ENCODE measurements at places on chromosomes 16 and 17.
A peak's percentile ranks its signal among the peaks of the same experiment; 100 is the strongest.

DNA sequence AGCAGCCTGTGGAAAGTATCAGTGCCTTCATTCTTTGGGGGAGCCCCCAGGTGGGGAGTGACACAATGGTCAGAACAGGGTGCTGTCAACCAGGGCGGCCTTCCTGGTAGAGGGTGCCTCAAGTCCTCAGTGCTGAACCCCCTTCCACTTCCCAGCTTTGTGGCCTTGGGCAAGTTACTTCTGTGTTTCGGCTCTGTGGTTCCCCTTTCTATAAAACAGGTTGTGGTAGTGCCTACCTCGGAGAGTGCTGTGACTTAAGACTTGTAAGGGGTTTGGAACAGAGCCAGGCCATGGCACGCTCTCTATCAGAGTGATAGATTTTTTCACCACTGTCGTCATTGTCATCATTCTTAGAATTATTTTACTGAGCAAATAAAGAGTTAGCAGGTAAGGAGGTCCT is 141.1 kb downstream of the CCDC182 start:
- no peak for DNase-seq

DNA sequence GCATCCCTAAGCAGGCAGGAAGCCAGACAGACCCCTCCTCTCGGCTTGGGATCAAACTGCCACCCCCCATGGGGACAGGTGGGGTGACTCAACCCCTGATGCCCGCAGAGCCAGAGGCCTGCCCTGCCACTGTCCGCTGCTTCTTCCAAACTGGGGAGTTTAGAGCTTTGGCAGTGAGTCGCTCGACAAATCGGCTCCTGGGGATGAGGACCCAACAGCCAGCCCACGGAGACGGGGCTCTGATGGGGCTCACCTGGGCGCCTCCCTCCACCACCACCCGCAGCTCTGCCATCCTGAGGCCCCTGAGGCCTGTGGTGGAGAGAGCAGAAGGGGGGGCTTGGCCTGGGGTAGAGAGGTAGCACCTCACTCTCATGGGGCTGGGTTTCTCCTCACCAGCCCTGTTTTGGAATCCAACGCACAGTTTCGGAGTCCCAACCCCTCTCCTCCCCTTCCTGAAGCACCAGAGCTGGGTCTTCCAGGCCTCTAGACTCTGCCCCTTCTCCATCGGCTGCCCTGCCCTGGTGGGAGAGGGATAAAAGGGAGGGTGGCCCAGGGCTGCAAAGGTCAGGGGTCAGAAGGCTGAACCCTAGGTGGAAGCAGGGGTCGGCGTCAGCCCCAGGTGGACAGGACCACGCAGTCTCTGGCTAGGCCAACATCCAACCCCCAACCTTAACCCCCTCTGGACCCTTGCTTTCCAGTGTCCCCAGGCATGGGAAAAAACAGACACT is 5.8 kb downstream of the PRSS22 start:
- no peak for DNase-seq

DNA sequence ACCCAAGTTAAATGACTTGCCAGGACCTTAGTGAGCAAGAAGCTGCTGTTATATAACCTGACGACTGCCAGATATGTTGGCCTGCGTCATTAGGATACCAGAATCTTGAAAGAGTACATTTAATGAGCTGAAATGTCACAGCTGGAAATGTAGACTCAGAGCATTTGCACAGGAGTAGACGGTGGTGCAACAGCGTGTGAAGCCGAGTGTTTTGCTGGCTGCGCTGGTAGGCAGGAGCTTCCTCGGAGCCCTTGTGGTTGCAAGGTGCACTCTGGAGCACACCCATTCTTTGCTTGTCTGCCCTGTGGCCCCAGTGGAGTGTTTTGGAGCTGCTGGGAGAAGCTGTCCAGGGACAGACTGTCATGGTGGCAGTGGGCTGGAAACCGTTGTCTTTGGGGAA is 79.3 kb downstream of the BANP start:
- no peak for DNase-seq

DNA sequence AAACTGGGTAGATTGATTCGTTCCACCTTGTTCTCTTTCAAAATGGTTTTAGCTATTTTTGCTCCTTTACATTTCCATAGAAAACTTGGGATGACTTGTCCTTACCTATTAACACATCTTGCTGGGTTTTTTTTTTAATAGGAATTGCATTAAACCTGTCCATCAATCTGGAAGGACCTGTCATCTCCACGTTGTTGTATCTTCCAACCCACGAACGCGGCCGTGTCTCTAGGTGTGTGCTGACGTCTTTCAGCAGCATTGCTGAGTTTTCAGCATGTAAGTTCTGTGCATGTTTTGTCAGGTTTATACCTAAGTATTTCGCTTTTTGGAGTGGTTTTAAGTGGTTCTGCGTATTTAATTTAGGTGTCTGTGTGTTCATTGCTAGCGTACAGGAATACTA is 60.4 kb upstream of the GNG13 start:
- no peak for DNase-seq

DNA sequence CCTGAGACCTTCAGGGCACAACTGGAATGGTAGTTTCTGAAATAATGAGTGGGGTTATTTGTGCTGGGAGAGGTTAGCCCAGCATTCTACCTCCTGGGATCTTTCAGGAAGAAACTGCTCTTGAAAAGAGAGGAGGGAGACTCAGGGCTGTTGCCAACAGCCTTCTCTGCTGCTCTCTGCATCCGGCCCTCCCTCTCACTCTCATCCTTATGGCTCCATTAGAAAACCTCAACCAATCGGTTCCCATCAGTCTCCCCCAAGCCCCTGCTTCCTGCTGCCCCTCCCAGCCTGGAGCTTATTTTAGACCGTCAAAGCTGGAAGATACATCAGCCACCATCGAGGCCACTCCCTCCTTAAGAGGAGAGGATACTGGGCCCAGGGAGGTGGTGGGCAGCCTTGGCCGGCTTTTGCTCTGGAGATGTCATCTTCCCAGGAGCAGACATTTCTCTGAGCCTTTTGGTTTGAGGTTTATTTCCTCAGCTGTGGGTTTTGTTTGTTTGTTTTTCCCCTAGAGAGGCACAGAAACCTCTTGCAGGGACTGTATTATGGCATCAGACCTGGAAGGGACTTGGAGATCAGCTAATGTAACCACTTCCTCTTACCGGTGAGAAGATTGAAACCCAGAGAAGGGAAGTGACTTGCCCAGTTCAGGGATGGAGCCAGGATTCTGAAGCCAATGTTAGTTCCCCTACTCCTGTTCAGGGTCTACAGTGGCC is 2.7 kb downstream of the MPRIP start:
- peak; percentile 73 for DNase-seq

DNA sequence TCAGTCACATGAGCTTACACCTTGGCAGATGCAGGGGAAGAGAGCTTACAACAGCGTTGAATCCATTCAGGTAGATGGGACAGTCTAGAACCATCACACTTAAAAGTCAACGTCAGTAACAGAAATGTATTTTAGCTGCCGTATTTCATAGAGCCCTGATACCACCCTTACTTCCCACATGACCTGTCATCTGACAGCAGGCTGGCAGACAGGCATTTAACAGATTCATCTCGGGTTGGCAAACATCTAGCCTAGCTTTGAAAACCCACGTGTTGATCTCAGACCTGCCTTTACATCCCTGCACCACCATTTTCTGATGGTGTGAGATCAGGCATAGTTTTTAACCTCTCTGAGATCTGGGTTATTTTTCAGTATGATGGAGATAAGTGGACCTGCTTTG is 177.9 kb upstream of the HSBP1 start:
- DNase-seq = no peak

GRCh38 chr17:7183433-7184090 is 4.4 kb upstream of the ASGR1 start:
- DNase-seq = no peak

DNA sequence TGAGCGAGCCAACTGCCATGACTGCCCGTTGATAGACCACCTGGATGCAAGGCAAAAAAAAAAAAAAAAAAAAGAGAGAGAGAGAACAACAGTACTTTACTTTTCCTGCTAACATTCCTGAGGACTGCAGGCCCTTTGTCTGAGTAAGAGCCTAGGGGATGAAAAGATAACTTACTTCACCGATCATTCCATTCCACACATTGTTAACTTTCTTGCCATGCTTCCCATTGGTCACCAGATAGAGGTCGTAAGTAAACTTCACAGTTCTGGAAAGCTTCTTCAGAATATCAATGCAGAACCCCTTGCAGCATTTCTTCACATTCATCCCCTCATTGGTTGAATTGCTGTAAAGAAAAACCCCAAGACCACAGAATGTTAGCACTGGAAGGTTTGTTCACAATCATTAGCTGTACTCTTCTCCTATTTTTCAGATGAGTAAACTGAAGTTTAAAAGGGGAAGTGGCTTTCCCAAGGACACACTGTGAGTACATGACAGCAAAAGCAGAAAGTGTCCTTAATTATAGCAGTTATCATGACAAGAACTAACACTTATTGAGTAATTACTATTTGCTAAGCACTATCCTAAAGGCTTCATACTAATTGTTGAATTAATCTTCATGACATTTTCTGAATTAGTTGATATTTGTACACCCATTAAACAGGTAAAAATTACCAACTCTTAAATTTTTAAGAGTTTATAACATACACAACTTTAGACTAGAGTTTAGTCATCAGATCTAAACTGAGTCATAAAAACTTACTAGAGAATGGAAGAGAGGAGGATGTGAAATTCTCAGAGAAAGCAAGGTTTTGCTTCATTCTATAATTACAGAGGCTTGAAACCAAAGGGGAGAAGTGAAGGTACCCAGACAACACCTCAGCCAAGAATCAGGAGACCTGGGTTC is 341.2 kb downstream of the GRIN2A start:
- DNase-seq = no peak

DNA sequence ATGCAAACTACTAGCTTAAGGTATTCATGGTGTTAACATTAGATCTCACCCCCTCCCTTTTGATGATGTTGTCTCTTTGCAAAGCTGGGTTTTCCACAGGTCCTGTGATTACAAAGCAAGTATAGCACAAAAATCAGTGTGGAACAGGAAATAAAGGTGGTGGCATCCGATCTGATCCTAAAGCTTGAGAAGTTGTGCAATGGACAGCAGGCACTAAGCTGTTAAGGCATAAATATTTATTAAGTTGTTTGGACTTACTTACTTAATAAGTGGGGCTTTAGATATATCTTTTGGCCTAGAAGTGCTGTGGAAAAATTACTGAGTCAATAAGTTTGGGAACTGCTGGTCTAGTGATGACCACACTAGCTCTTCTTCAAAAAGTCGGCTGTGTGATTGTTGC is 5.0 kb downstream of the GLP2R start:
- DNase-seq = no peak

GRCh38 chr16:88533381-88533917 is 36.8 kb upstream of the ZC3H18 start:
- DNase-seq = peak; percentile 73

DNA sequence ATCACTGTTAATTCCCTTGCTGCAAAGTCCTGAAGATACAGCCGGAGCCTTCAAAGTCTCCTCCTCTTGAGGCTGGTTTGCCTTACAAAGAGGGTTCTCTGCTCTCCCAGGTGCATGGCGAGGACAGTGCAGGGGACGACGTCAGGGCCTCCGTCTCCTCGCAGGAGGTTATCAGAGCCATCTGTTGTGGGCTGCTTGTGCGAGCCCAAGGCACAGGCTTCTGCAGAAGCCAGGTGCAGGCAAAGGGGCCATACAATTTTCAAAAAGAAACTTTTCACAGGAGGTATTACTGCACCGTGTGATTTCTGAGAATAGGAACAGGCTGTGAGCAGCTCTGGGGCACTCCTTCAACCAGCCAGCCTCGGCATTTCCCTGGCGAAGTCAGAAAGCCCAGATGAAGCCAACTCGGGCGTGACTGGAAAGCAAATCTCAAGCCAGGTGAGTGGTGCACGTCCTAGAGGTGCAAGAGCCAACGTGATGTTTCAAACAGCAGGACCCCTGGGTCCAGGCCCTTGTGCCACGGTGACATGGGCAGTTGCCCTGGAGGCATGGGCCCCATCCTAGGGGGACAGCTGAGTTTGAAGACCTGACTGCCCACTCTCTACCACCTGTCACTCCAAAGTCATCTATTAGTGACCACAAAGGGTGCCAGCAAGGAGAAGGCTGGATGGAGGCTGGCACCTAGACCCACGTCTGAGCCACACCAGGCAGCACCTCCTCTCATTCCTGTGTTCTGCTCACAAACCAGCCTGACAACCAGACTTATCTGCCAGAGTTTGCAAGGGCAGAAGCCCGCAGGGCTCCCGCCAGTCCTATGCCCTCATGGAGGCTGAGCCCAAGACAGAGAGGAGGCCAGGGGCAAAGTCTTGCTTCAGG is 68.6 kb downstream of the SMPD3 start:
- no peak for DNase-seq

GRCh38 chr17:72110231-72110941 is 10.4 kb upstream of the SOX9 start:
- no peak for DNase-seq

DNA sequence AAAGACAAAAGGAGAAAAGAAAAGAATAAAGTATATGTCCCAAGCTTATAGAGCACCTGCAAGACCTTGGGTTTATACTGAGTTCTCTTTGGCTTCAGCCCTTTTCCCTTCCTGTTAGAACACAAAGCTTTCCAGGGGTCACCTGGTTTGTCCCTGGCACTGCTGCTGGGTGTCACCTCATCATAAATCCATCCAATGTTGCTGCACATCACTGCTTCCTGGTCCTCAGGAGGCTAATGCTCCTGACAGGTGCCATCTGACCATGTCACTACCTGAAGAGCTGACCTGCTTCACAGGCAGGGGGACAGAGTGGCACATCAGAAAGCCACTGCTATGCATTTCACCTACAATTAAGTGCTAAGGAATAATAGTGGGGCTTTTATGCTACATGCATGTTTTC is 164.6 kb upstream of the ELAC2 start:
- DNase-seq = no peak

DNA sequence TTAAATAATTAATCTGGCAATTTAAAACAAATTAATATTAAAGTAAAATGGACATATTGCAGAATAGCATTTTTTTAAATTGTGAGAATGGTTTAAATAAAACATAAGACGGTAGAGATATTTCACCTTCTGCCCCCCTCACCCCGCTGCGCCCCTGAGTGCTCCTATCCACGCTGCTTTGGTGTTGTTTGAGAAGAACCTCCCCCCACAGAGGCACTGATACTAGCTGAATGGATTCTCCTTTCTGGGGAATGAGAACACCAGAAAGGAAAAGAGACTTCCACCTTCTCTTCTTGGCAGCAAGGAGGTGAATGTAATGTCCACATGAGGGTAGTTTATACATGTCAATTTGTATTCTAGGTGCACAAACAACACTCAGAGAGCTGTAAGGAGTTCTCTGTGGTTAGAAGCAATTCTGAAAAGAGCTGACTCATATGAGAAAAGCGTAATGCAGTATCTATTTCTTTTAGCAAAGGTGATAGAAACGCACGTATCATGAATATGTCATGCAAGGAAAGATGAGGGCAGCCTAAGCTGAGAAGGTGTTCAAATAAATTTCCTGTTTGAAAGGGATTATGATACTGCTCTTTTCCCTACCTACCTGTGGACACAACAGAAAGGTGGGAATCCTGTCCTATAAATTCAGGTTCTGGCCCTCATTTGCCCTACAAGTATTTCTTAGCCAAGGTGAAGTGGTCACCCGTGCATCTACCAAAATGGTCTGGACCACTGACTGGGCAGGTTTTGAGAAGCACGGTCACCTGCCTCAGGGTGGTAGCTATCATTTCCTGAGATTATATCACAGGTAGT is 126.9 kb downstream of the PARN start:
- DNase-seq = no peak

- DNase-seq = no peak
These were observed 72.9 kb upstream of the CCL2 start for GRCh38 chr17:34182036-34182803.

- DNase-seq = no peak
These were observed 2.9 kb upstream of the ITGA3 start for GRCh38 chr17:50052822-50053653.

GRCh38 chr17:76700617-76701470 is 9.9 kb downstream of the MXRA7 start:
- DNase-seq = peak; percentile 86

GRCh38 chr16:88591577-88592021 is 21.4 kb downstream of the ZC3H18 start:
- DNase-seq = no peak
